ENCODE measurements at places on chromosomes 4 and X. TPM values are rescaled to one million over a fixed set of nuclear protein-coding genes. Genes with fewer than 3 reads are reported as not detected.

Gene TACR3
- total RNA-seq, result 0.13 TPM

Gene SOX3
- 0.10 TPM for total RNA-seq

Gene COX7B2
- not detected for total RNA-seq

Gene FBXL5
- total RNA-seq, result 95.9 TPM

Gene SSX4
- not detected for total RNA-seq

Gene CD40LG
- not detected for total RNA-seq

Gene WDR17
- total RNA-seq, result 8.5 TPM

Gene SOWAHB
- 3.3 TPM for total RNA-seq

Gene TRAM1L1
- 0.98 TPM for total RNA-seq

Gene FAM53A
- 0.59 TPM for total RNA-seq

Gene PDLIM3
- 33.6 TPM for total RNA-seq

Gene PPEF2
- total RNA-seq, result not detected

Gene MUC7
- not detected for total RNA-seq

Gene ZCCHC13
- not detected for total RNA-seq

Gene RTL9
- total RNA-seq, result 0.33 TPM

Gene FOXR2
- total RNA-seq, result not detected
